ENCODE measurements at places on chromosomes 1 and 21. TPM values are rescaled to one million over a fixed set of nuclear protein-coding genes. Genes with fewer than 3 reads are reported as not detected.

DNA sequence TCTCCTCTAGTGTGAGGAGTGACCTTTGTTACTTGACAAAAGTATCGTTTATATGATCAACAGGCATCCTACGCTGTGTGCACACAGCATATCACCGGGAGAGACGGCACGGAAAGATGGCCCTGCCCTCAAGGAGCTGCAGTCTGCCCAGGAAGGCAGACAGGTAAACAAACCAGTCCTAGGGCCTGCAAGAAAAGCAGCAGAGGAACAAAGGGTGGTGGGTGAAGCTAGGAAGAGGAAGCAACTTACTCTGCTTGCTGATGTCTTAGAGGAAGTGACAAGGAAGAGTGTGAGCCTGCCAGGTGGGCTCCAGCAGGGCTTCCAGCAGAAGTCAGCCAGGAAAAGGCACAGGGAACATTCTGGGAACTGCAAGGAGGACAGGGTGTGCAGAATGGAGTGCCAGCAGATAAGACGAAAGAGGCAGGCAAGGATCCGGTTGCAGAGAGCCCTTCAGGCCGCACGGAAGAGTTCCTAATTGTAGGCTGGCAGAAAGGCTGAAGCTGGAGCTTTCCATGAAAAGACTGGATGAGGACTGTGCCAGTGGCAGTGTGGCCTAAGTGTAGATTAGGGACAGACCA lies 106.7 kb downstream of the SLC45A1 start:
- H3K27me3 ChIP-seq, result no peaks in the 10 kb centered on the region
- peak overlapping the region; percentile 99 for H3K27ac ChIP-seq
- peaks cover 43% of the 10 kb centered on the region for H3K4me1 ChIP-seq

DNA sequence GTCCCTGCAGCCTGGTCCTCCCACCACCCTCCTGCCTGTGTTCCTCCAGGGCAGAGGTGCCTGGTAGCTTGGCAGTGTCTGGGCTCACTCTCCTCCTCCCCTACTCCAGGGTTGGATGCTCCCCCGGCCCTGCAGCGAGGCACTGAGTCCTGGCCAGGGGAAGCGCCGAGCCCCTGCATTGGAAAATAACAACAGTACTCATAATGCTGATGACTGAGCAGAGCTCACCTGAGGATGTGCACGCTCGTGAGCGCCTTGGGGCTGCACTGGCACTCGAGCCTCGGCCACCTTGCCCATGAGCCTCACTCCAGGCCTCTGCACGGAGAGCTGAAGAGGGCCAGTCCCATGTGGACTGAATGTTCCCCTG lies 6.0 kb upstream of the ACTRT2 start:
- no peaks in the 10 kb centered on the region for H3K36me3 ChIP-seq
- H3K4me3 ChIP-seq, result no peak overlapping the region
- no peak for DNase-seq
- H3K4me1 ChIP-seq, result peaks cover 16% of the 10 kb centered on the region

- peaks cover 10% of the 10 kb centered on the region for H3K4me1 ChIP-seq
- no peaks in the 10 kb centered on the region for H3K36me3 ChIP-seq
- no peak overlapping the region for H3K27ac ChIP-seq
- DNase-seq, result no peak
- no peak overlapping the region for H3K4me3 ChIP-seq
Observed at GRCh38 chr21:44510508-44511218, 29.3 kb downstream of the KRTAP10-1 start.

GRCh38 chr1:18110968-18111367 lies 3.4 kb downstream of the IGSF21 start:
- peak overlapping the region; percentile 28 for H3K4me3 ChIP-seq
- DNase-seq, result no peak

CCDC30 gene
- total RNA-seq, result 2.1 TPM

KRTAP13-2 gene
- total RNA-seq, result not detected

- no peaks in the 10 kb centered on the region for H3K4me1 ChIP-seq
Observed at GRCh38 chr1:55309786-55310504, 94.8 kb upstream of the USP24 start.

GRCh38 chr1:48678710-48679505 lies 97.8 kb downstream of the BEND5 start:
- DNase-seq, result no peak
- no peaks in the 10 kb centered on the region for H3K27me3 ChIP-seq
- no peaks in the 10 kb centered on the region for H3K4me1 ChIP-seq
- H3K4me3 ChIP-seq, result no peak overlapping the region

- no peak overlapping the region for H3K27ac ChIP-seq
- DNase-seq, result no peak
- no peaks in the 10 kb centered on the region for H3K4me1 ChIP-seq
- H3K4me3 ChIP-seq, result no peak overlapping the region
- no peaks in the 10 kb centered on the region for H3K27me3 ChIP-seq
- no peaks in the 10 kb centered on the region for H3K36me3 ChIP-seq
Observed at GRCh38 chr1:48123647-48124046, 98.9 kb upstream of the SLC5A9 start.

OMA1 gene
- total RNA-seq, result 33.0 TPM

OR2L8 gene
- total RNA-seq, result not detected

DNA sequence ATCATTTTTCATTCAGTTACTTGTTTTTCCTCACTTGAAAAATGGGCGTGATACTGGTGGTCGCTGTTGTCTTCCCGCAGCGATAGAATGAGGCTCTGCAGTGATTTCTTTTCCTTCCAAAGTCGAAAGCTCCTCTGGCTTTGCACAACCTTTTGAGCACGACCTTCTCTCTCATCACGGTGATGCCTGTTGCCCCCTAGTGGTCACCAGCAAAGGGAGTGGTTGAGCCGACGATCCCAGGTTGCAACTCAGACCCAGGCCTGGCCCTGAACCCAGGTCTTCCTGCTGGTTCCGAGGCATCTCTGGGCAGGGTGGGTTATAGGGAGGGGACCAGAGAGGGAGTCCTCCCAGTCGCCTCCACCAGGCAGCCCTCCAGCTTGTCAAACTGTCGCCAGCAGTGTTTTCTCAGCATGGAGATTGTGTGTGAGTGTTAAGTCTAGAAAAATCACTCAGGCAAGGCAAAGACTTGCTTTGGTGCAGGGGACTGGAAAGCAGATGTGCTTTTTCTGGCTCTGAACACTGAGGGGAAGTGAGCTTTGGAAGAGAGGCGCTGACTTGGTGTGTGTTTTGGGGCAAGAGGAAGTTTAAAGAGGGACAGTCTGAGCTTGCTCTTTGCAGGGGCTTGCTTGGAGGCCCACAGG lies 285.3 kb downstream of the CAMTA1 start:
- H3K36me3 ChIP-seq, result no peaks in the 10 kb centered on the region
- H3K4me3 ChIP-seq, result peak overlapping the region; percentile 49
- H3K4me1 ChIP-seq, result peaks cover 5% of the 10 kb centered on the region
- H3K27me3 ChIP-seq, result no peaks in the 10 kb centered on the region
- no peak for DNase-seq
- H3K27ac ChIP-seq, result no peak overlapping the region

DNA sequence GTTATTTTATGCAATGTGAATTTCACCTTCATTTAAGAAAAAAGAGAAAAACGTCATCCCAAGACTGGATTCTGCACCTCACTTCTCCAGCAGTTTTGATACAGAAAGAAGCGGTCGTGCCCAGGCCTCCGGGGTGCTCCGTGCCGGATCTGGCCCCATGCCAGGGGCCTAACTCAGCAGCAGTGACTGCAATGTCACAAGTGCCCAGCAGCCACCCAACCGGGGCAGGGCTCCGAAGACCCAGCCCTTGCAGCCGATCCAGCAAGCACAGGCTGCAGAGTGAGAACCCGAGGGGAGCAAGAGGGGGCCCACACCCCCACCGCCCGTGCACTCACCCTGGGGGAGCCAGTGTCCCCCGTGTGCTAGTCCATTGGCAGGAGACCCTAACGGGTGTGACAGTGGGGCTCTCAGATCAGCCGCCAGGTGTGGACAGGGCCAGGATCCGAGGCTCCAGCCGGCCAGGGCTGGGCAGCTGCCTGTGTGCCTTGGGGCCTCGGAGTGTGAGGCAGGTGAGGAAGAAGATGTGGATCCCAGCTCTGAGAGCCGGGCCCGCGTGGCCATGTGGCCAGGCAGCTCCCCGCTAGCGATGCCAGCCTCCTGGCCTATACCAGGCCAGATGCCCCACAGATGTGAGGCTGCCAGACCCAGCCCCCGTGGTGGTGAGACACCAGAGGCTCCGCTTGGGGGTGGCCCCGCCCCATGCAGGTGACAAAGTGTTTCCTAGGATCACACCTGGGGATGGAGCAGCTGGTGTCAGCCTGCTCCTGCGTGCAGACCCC lies 60.6 kb downstream of the MEGF6 start:
- H3K27ac ChIP-seq, result no peak overlapping the region
- H3K36me3 ChIP-seq, result no peaks in the 10 kb centered on the region
- H3K4me3 ChIP-seq, result no peak overlapping the region
- DNase-seq, result no peak

COL18A1 gene
- 110 TPM for total RNA-seq

DNA sequence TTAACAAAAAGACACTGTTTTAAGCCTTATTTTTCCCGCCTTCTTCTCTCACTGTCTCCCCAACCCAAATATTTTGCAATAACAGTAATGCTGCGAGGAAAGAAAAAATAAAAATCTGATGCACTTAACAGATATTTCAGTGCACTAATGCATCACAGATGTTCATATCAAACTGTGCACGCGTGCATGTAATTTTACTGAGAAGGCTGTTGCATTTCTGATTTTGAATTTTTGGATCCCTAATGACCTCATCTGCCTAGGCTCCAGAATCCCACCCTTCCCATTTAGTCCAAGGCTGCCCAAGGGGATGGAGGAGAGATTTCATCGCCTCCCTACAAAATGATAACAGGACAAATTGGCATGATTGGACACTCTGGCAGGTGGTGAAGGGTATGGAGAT lies 5.5 kb downstream of the TRABD2B start:
- no peaks in the 10 kb centered on the region for H3K27me3 ChIP-seq
- H3K4me1 ChIP-seq, result peaks cover 49% of the 10 kb centered on the region
- DNase-seq, result no peak
- H3K27ac ChIP-seq, result no peak overlapping the region

KRTAP6-2 gene
- total RNA-seq, result not detected

DNA sequence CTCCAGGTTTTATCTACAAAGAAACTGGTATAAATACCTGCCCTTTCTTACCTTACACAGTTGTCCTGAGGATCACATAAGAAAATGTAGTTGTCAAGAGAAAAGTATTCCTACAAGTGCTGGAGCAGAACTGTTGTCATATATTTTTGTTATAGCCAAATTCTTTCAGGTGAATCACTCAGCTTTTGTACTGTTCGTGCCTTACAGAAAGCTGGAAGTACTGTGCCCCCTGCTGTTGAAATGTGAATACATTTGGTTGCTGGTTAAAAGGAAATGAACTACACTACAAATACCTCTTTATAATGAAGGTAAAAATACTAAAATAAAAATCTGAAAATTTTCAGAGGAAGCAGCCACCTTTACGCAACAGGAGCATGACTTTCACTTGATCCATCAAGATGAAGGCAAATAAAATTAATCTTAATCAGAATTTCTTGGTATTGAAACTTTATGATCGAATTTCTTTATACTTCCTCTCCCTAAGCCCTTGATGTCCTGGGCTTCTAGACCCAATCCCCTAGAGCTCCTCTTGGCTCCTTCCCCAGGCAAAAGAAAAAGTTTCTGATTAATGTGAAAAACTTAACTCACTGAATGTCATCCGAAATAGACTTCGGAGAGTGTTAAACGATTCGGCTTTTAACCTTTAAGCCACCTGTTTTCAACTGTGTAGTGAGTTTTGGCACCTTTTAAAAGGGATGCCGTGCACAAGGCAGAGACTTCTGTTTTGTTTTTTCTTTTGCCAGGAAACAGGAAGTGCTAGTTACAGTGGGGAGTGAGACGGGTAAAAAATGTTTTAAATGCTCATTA lies 12.5 kb downstream of the CHML start:
- H3K27ac ChIP-seq, result no peak overlapping the region
- no peaks in the 10 kb centered on the region for H3K36me3 ChIP-seq
- no peaks in the 10 kb centered on the region for H3K4me1 ChIP-seq
- DNase-seq, result no peak
- H3K4me3 ChIP-seq, result no peak overlapping the region
- no peaks in the 10 kb centered on the region for H3K27me3 ChIP-seq

CYP4A22 gene
- not detected for total RNA-seq

DNA sequence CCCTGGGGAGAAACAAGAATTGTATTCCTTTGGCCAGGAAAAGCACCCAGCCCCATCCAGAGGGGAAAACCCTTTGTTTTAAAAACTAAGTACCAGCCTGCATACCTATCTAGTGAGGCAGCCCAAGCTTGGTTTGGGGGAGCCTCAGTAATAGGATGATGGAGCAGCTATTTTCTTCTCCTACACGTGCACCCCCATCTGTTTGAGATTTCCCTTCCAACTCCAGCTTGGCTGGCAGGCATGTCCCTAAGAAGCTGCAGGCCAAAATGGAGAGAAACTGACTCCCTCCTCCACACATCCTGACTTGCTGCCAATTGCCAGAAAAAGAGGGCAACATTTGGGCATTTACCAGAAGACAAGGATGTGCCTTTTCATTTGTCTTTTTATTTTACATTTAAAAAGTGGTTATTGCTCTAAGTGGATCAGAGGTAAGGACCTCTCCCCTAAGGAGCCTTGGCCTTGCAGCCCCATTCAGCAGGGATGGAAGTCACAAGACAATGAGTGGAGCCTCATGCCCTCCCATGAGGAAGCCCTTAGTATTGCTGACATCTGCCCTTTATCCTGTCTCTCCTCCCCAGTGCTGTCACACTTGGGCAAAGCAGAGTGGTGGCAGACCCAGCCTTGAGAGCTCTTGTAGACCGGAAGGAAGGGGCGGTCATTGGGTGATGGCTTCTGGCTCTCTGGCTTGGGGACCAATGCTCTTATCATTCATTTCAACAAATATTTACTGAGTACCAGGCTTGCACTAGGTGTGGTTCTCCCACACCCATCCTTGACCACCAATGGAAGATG lies 8.6 kb downstream of the FNDC5 start:
- H3K27ac ChIP-seq, result no peak overlapping the region
- no peak overlapping the region for H3K4me3 ChIP-seq
- H3K27me3 ChIP-seq, result no peaks in the 10 kb centered on the region
- no peak for DNase-seq
- H3K36me3 ChIP-seq, result peaks cover 48% of the 10 kb centered on the region

DNA sequence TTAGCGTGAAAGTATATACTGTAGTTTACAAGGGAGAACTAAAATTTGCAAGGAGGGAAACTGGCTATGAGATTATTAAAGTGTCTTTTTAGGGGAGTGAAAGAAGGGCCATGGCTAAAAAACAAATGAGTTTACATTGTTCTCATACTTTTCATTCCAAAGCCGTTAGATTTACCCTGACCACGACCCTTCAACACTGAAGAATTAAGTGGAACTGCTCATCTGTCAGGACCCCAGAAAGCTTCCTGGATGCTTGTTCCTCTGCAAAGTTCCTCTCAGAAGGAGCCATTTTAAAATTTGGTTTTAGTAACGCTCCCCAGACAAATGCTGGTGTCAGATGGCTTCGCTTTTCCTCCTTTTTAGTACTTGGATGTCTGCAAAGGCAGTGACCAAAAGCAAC lies 82.7 kb upstream of the ZBTB18 start:
- no peak for DNase-seq
- H3K4me3 ChIP-seq, result no peak overlapping the region
- H3K4me1 ChIP-seq, result peaks cover 6% of the 10 kb centered on the region
- no peaks in the 10 kb centered on the region for H3K27me3 ChIP-seq

FCRL6 gene
- 0.45 TPM for total RNA-seq

GRCh38 chr1:9302745-9303524 lies 10.2 kb downstream of the SPSB1 start:
- peaks cover 98% of the 10 kb centered on the region for H3K4me1 ChIP-seq
- peak overlapping the region; percentile 21 for H3K4me3 ChIP-seq
- H3K27ac ChIP-seq, result peak overlapping the region; percentile 83
- no peaks in the 10 kb centered on the region for H3K36me3 ChIP-seq

- H3K4me1 ChIP-seq, result peaks cover 21% of the 10 kb centered on the region
- H3K27ac ChIP-seq, result peak overlapping the region; percentile 77
- H3K27me3 ChIP-seq, result no peaks in the 10 kb centered on the region
- no peak overlapping the region for H3K4me3 ChIP-seq
- DNase-seq, result no peak
- no peaks in the 10 kb centered on the region for H3K36me3 ChIP-seq
Observed at GRCh38 chr21:28635541-28635940, 357.1 kb downstream of the LTN1 start.

Data from esophagus muscularis mucosa (tissue), 4 donors.